ENCODE measurements at places on chromosomes 1 and 21.

GRCh38 chr1:55478742-55479141 is 263.6 kb upstream of the USP24 start:
- peak; percentile 63 for DNase-seq

GRCh38 chr1:50333595-50333974 is 89.7 kb downstream of the DMRTA2 start:
- peak; percentile 13 for DNase-seq

- no peak for DNase-seq
Observed at GRCh38 chr1:77095236-77095635, 124.0 kb downstream of the PIGK start.

DNA sequence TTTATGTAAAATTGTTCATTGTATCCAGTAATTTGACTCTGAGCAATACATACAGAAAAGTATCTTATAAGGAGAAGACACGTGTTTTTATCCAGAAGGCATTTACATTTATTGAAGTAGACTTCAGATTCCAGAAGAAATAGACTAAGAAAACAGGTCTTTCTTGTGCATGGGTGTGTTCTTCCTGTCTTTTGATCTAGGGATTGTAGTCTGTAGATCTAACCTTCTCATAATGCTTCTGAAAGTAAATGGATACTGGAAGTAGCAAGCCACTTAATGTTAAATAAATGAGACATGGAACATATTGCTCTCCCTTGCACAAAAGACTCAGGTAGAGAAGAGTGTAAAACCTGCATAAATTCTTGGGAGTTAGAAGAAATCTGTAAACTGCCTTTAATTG is 853.2 kb upstream of the B3GALT2 start:
- DNase-seq = no peak

Measured in fibroblast of mammary gland (primary cell).